Prostate gland (tissue), 2 donors: ENCODE measurements at places on chromosomes 11 and 22. TPM values are rescaled to one million over a fixed set of nuclear protein-coding genes. Genes with fewer than 3 reads are reported as not detected.
A peak's percentile ranks its signal among the peaks of the same experiment; 100 is the strongest.

- no peak for DNase-seq
These were observed 5.0 kb upstream of the DGKZ start for GRCh38 chr11:46342239-46342638.

DNA sequence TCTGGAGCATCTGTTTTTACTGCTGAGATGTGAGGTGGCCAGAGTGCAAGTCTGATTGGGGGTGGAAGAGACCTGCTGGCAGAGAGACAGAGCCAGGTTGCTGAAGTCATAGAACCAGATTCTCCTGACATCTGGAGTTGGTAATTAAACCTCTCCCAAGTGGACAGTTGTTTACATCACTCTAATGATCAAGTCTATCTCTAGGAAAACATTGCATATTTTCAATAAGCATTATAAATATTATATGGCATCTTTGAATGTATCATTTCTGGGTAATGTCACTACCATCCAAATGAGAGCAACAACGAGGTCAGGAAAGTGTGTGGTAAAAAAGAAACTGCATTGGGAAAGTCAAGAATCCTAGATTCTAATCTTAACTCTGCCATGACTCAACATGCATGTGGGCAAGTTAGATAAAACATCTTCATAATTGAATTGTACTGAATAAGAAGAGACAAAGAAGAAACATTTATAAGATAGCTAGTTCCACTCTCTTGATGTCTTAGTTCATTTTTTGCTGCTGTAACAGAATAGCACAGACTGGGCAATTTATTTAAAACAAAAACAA lies 351.2 kb upstream of the API5 start:
- DNase-seq = no peak

GRCh38 chr11:22583963-22584492 lies 41.6 kb downstream of the FANCF start:
- DNase-seq = no peak

DNA sequence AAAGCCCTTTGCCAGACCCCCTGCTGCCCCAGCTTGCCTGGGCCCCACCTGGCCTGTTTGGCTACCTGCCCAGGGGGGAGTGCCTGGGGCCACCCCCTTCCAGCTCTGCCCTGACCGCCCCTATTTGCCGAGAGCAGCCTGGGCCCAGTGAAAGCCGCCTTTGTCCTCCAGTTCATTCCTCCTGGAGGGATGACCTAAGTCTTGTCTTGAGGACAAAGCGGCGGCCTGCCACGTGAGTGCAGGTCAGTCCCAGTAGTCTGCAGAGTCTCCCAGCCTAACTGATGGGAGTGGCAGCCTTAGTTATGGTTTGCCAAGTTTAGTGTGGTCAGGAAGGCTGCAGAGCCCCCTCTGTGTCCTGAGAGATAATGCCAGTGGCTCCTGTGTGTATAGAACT lies 115.9 kb upstream of the CRYBB3 start:
- DNase-seq = no peak

DNA sequence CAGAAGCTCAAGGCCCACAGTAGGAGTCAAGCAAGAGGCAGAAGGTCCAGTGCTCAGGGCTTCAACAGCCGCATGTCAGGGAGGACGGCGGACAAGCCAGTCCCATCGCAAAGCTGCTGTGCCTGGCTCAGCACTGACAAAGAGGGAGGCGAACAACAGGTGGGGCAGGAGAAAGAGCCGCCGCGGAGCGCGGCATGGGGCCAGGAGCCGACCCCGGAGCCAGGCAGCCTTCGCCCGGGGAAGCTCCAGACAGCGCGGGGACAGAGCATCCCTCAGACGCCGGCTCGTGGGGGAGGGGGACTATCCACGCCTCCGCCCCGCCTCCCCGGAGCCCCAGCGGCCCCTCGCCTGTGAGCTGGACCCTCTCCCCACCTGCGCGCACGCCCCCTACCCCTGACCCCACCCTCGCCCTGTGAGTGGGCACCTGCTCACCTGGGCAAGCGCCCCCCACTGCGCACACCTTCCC lies 369 bp downstream of the DHCR7 start:
- DNase-seq = no peak

Gene MPPED2
- 34.9 TPM for total RNA-seq

- DNase-seq = no peak
These were observed 145.7 kb downstream of the TRPC6 start for GRCh38 chr11:101438126-101438525.

GRCh38 chr11:35190804-35191348 lies 51.9 kb downstream of the CD44 start:
- no peak for DNase-seq

GRCh38 chr11:1671658-1672057 lies 25.3 kb upstream of the KRTAP5-6 start:
- DNase-seq = no peak

- no peak for DNase-seq
These were observed 2.2 kb downstream of the AP2A2 start for GRCh38 chr11:927871-928270.

DNA sequence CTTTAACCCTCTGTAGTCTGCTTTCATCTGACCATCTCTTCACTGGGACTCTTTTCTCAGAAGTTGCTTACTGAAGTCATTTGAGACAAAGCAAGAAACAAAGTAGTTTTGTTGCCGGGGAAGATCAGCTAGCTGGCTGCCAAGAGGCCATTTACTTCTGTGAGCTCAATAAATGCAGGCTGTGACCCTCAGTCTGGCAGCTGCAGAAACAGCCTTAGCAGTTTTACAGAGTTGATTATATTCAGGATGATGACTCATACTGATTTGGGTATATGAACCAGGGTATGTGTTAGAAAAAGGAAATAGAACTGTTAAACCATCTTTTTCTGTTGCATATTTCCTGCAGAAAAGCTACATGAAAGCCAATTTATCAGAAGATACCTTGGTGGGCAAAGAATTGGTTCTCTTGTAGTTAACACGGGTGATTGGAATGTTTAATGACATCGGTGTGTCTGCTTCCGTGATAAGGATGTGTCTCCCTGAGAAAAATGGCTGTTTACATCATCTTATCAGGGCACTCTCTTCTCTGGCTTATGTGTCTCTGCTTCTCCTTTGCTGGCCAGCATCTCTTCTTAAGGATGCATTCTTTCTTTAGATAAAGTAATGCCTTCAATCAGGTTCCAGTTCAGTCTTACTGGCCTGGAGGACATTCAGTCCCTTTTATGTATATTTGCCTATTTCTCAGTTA lies 18.5 kb downstream of the FIBIN start:
- DNase-seq = no peak

Gene XKR3
- total RNA-seq = not detected

DNA sequence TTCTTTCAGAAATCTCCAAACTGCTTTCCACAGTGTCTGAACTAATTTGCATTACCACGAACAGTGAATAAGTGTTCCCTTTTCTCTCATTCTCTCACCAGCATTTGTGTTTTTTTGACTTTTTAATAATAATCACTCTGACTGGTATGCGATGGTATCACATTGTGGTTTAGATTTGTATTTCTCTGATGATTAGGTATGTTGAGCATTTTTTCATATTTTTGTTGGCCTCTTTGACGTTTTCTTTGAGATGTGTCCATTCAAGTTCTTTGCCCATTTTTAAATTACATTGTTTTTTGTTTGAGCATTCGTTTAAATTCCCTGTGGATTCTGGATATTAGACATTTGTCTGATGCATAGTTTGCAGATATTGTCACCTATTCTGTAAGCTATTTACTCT lies 1639.6 kb upstream of the TENM4 start:
- DNase-seq = no peak

DNA sequence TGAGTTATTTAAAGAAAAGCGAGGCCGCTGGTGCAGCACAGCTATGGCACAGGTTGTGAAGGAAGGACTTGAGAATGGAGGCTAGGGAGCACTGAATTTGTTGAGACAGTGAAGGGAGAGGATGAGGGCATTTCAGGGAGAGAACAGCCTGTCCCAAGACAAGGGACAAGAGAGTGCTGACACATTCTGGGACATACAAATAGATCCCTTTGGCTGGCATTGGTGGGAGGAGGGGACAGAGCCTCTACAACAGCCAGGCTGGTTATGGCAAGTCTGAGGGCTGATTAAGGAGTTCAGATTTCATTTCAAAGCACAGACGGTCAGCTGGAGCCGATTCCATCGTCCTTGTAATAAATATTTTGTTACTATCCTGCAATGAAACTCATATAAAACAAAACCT lies 1.7 kb upstream of the SLC29A2 start:
- DNase-seq = peak; percentile 87

GRCh38 chr11:93663021-93663420 lies 1.5 kb downstream of the CEP295 start:
- DNase-seq = no peak

DNA sequence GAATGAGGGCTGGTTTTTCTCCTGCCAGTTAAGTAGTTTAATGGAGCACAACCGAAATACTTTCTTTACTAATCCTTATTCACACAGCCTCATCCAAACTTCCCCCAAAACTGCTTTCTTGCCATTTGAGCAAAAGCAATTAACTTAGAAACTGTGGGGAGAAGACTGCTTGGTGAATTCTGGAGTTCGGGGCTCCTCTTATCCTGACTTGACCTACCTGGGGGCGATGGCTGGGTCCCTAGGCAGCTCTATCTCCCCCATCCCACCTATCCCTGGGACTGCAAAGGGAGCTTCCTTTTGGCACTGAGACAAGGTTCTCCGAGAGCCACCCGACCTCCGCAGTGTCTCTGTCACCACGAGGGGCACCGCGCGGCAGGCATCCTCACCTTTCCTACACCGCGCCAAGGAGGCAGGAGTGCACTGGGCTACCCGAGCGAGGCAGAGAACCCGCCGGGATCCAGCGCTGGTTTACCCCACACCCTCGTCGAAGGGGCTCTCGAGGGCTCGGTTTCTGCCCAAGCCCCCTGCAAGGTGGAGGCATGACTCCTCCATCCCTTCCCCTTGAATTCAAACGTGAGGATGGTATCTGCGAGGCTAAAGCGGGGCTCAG lies 759 bp downstream of the DESI1 start:
- peak; percentile 38 for DNase-seq

Gene SLC22A12
- total RNA-seq = not detected

- DNase-seq = no peak
These were observed 88.8 kb upstream of the BARX2 start for GRCh38 chr11:129286813-129287212.

DNA sequence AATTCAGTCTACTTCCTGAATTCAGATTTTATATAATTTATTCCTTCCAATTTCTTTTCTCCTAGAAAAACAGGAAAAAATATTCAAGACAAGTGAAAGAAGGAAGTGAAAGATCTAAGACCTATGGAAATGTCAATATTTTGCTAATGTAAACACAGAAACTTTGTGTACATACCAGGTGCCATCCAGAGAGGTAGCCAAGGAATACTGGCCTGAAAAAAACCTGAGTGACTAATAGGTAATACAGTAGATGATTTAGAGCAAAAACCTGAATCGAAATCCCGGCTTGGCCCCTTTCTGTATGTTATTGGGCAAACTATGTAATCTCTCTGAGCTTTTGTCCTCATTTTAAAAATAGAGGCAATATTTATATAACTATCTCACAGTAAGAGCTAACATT lies 59.2 kb upstream of the FSHB start:
- DNase-seq = no peak

- DNase-seq = no peak
These were observed 20.8 kb downstream of the FADS3 start for GRCh38 chr11:61870541-61871031.

DNA sequence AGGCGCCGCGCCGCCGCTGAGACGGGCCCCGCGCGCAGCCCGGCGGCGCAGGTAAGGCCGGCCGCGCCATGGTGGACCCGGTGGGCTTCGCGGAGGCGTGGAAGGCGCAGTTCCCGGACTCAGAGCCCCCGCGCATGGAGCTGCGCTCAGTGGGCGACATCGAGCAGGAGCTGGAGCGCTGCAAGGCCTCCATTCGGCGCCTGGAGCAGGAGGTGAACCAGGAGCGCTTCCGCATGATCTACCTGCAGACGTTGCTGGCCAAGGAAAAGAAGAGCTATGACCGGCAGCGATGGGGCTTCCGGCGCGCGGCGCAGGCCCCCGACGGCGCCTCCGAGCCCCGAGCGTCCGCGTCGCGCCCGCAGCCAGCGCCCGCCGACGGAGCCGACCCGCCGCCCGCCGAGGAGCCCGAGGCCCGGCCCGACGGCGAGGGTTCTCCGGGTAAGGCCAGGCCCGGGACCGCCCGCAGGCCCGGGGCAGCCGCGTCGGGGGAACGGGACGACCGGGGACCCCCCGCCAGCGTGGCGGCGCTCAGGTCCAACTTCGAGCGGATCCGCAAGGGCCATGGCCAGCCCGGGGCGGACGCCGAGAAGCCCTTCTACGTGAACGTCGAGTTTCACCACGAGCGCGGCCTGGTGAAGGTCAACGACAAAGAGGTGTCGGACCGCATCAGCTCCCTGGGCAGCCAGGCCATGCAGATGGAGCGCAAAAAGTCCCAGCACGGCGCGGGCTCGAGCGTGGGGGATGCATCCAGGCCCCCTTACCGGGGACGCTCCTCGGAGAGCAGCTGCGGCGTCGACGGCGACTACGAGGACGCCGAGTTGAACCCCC lies 798 bp downstream of the BCR start:
- no peak for DNase-seq

DNA sequence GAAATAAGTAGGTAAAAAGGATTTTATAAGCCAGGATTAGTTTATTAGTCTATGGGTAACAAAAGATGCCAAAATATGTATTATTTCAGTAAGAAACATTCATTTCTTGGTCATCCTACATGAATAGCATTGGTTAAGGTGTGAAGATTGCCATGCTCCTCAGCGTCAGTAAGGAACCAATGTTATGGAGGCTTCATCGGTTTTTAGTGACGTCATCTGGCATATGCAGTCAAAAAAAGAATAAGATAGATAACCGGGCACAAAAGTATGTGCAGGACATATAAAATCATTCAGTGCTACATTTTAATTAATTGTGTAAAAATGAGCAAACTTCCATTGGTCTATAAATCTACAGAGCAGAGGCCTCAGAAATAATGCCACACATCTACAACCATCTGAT lies 29.4 kb downstream of the TRIM5 start:
- DNase-seq = no peak

Gene DEPDC7
- total RNA-seq = 2.6 TPM

Gene APOBEC3F
- total RNA-seq = 28.3 TPM

Gene TYR
- total RNA-seq = not detected

GRCh38 chr11:61769946-61770683 lies 17.7 kb downstream of the MYRF start:
- no peak for DNase-seq

- DNase-seq = no peak
These were observed 255.2 kb downstream of the C11orf87 start for GRCh38 chr11:109677231-109677630.

DNA sequence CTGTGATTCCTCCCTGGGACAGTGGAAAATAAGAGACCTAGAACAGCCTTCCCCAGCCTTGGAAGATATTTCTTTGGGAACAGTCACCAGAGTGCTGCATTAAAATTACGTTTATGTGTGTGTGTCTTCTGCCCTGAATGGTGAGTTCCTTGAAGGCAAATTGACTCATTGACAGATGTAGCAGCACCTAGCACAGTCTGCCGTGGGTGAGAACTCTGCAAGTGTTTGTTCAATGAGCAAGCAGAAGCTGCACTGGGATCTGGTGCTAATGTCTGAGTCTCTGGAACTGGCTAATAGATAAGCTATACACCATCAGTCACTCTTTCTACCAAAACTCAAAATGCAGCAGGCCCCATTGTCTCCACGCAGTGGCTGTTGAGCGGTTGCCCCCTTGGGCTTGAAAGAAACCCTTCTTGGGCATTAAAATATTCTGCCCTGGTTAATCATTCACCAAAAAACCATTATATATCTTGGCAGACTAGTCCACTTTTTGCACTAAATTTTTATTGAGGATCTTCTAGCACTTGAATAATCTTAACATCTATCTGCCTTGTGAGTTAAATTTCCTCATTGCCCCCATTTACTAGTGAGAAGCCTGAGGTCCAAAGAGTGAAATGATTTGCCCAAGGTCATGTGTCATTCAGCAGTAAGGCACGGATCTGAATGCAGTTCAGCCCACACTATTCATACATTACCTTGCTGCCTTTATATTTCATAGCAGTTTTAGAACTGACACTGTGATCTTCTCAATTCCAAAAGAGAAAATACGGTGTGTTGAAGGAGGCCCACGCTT lies 87.8 kb upstream of the GALNT18 start:
- no peak for DNase-seq
